Stimulated activated CD4-positive, alpha-beta T cell treated with anti-CD3 and anti-CD28 coated beads, TNF-alpha, amount 100 ng/mL, for 1 hour (primary cell): ENCODE measurements at places on chromosomes 16 and 17.

- no peak for DNase-seq
These were observed 30.9 kb upstream of the SEC14L1 start for GRCh38 chr17:77109764-77110359.

- DNase-seq = no peak
These were observed at the start of the genes ABI3 and GNGT2 for GRCh38 chr17:49210158-49211029. TSS of gene ABI3 (plus strand) at chr17:49210707. CDS start at chr17:49210725, 18 bp downstream. TSS of gene GNGT2 (minus strand) at chr17:49210574. CDS start at chr17:49207422, 3,152 bp downstream.

- DNase-seq = no peak
These were observed 51.3 kb upstream of the FA2H start for GRCh38 chr16:74825941-74826340.

- DNase-seq = no peak
These were observed 15.2 kb downstream of the EMP2 start for GRCh38 chr16:10565167-10565566.

GRCh38 chr16:89166696-89167424 lies 4.7 kb upstream of the CDH15 start:
- DNase-seq = no peak

- DNase-seq = no peak
These were observed 10.3 kb downstream of the CDRT4 start for GRCh38 chr17:15456972-15457722.

DNA sequence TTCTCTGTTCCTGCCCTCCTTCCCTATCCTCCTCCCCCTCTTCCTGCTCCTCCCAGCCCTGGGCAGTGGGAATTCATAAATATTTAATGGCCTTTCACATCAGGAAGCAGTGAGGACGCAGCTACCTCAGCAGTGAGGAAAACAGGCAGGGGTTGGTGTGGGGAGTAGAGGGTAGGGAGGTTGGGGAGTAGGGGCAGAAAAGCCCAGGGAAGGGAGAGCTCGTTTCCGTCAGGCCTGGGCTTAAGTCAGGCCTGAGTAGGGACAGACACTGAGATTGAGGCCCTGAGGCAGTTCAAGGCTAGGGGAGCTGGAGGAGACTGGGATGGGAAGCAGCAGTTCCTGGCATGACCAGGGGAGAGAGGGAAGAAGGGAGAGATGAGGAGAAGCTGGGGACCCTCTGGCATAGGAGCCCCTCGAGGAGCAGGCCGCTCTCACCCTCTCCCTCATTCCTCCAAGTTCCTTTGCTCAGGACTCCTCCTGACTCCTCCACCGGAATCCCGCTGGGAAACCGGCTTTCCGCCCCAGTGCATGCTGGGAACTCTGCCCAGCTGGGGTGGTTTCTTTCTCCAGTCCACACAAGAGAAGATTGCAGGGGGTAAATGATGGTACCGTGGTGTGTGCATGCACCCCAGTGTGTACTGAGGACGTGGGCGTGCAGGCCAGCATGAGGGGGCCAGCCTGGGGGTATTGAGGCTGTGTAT lies 6.2 kb downstream of the SAMD14 start:
- no peak for DNase-seq

DNA sequence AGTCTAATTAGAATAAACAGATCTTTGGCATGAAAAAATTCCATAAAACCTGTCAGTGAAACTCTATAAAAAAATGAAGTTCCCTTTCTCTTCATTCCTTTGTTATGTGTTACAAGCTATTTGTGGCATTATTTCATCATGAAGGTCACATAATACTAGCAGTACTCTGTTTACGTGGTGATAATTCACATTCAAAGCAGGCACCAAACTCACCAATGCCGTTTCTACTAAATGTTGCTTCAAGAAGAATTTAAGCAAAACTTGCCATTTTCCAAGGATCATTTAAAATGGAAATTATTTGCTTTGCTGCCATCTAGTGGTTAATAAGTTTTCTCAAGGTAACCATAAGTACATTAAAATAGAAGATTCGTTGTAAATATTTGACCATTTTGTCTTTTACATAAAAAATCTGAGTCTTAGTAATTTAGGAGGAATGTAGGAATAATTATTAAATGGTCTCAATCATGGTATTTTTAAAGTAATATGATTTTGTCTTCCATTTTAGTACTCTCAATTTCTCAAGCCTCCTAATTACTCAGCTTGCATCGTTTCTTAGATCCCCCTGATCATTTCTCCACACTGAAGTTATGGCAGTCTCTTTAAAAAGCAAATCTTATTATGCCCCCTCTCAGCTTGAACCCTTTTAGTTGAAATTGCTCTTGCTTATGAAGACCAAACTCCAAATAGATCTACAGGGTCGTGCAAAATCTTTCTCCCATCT lies 80.8 kb downstream of the OMG start:
- DNase-seq = no peak

GRCh38 chr17:46785696-46786095 lies 32.8 kb downstream of the WNT3 start:
- DNase-seq = no peak

GRCh38 chr16:49382916-49383315 lies 9.3 kb downstream of the C16orf78 start:
- DNase-seq = no peak

DNA sequence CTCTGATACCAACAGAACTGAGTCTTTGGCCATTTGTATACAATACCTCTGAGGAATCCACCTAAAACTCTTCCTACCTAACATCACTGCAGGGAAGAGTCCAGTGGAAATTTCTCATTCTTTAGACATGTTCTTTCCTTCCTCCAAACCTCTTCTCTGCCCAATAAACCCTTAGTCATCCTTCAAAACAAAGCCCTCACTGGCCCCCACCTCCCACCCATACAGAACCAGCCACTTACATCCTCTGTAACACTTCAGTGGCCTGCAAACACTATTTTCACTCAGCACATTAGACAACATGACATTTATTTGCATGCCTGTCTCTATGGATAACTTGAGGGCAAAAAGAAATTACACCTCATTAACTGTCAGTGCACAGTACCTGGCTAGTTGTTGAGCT lies 200.3 kb upstream of the NOG start:
- DNase-seq = no peak

- no peak for DNase-seq
These were observed 330.6 kb upstream of the PMFBP1 start for GRCh38 chr16:72502594-72503005.

GRCh38 chr17:42111871-42112551 lies 503 bp downstream of the DHX58 start:
- no peak for DNase-seq

DNA sequence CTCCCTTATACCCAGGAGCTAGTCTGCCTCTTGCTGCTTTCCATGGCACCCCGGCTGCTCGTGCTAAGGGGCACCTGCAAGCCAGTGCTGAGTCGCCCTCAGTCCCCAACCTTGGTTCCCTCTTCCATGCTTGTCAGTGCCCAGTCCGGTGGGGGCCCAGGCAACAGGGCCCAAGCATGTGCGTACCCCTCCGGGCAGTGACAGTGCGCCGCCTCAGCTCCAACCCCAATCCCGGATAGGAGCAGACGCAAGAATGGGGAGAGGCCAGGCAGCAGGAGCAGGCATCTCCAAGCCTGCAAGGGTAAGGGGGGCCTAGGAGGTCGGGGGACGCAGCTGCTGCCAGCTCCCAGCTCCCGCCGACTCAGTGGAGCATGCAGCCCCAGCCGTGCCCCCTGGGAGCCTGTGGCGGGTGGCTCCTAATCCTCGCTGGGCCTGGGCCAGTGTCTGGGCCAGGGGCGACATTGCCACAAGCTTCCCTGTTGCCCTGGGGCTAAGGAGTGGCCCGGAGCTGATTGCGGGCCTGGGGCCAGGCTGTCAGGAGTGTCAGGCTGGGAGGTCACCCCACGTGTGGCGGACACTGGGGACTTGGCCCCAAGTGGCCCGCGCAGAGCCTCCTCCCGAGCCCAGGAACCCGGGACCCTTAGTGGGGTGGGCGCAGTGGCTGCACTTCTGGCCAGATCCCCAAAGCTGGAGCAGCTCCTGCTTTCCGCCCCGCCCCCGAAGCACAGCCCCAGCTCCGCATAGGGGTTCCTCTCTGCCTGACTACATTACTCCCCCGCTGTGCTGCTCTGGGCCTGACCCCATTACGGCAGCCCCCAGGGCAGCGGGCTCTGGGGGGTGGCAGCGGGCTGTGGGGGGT lies 9.8 kb downstream of the CPD start:
- DNase-seq = no peak

- no peak for DNase-seq
These were observed 140.6 kb downstream of the CLEC16A start for GRCh38 chr16:11084876-11085485.

DNA sequence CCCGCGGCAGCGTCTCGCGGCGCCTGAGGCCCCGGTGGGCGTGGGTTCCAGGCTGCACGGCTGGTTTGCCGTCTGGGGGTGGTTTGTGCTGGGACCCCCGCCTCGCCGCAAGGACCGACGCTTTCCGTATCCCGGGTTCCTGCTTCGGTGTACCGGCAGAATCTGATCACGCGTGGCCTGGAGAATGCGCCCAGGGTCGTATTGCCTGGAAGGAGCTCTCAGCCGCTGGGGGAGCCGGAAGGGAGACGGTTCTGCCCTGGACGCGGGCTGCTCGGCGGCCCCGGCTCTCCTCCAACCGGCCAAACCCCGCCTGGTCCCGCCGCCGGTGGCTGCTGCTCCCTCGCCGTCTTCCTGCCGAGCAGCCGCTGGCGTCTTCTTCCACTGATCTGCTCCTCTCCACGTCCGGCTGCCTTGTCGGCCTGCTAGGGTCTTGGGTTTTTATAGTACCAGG lies 39.8 kb downstream of the ZNF778 start:
- no peak for DNase-seq

- DNase-seq = no peak
These were observed 107.4 kb upstream of the TOM1L1 start for GRCh38 chr17:54793271-54793670.

DNA sequence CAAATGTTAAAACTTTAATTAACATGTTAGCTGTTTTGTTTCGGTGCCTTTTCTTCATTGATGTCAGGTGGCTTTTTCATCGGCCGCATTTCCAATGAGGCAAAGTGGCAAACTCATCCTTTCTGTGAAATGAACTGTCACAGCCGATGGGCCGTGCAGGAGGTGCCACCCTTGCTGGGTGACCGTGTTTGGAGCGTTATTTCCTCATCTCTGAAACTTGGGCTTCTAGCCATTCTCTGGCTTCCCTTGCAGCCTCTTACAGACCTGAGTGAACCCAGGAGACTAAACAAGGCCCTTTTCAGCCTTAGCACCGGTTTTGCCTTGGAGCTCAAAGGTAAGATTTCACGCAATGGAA lies 42.2 kb upstream of the PRSS54 start:
- no peak for DNase-seq

DNA sequence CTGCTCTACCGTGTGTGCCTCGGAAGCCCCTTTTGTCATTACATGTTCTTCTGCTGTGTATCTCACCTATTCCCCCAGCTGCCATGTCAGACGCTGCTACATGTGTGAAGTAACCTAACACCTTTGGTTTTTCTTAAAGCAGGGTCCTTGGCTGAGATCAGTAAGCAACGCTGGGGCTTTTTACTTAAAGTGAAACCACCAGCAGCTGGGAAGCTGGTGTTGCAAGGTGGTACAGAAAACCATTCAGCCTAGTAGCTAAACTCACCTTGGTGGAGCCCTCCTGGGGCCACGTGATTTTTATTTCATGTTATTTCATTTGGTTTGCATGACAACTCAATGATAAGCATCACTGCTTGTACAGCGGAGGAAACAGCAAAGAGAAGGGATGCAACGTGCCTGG lies 62.6 kb downstream of the PLCG2 start:
- DNase-seq = no peak

DNA sequence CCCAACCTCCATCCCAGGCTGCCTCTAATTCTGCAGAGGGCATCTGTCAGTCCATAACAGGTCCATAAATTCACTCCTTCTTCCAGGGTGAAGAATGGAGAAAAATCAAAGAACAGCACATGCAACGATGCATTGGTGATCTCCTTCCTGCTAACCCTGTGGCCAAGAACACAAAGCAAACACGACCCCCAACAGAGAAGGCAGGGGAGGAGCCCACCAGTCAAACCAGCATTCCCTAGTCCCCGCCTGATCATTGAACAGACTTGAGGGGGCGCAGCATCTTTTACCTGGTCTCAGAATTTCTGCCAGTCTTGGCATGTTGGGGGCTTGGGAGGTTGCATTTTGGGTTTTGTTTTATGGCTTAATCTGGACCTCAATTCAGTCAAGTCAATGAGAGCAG lies 476.0 kb downstream of the SLC39A11 start:
- no peak for DNase-seq

DNA sequence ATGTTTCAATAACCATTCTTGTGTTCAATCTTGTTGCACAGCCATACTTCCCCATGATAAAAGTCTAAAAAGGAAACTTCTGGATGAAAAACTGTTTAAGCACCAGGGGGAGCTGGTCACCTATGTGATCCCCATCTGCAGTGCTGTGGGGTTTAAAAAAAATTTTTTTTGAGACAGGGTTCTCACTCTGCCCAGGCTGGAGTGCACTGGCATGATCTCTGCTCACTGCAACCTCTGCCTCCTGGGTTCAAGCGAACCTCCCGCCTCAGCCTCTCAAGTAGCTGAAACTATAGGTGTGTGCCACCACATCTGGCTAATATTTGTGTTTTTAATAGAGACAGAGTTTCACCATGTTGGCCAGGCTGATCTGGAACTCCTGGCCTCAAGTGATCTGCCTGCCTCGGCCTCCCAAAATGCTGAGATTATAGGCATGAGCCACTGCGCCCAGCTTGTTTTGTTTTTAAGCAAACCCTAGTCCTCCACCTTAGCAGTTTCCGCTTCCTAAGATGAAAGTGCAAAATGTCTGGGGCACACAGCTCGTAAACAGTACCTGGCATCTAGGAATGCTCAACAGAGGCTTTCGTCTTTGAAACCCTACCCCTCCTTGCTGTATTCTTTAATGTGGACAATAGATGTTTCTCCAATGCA lies 25.4 kb downstream of the DNAJA2 start:
- no peak for DNase-seq

- DNase-seq = no peak
These were observed 21.5 kb downstream of the USP22 start for GRCh38 chr17:21021208-21021803.

- DNase-seq = no peak
These were observed 28.8 kb upstream of the GPR139 start for GRCh38 chr16:20102521-20102920.

DNA sequence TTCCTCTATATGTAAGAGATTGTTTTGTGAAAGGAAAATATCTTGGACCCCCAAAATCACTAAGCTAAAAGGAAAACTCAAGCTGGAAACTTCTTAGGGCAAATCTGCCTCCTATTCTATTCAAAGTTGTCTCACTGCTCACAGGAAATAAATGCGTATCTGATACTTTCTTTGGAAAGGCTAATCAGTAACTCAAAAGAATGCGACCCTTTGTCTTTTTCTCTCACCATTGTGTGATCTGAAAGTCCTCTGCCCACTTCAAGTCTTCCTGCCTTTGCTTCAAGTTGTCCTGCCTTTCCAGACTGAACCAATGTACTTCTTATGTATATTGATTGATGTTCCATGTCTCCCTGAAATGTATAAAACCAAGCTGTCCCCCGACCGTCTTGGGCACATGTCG lies 157.3 kb downstream of the KIF2B start:
- DNase-seq = no peak
